ENCODE measurements at places on chromosomes 16 and 17.

DNA sequence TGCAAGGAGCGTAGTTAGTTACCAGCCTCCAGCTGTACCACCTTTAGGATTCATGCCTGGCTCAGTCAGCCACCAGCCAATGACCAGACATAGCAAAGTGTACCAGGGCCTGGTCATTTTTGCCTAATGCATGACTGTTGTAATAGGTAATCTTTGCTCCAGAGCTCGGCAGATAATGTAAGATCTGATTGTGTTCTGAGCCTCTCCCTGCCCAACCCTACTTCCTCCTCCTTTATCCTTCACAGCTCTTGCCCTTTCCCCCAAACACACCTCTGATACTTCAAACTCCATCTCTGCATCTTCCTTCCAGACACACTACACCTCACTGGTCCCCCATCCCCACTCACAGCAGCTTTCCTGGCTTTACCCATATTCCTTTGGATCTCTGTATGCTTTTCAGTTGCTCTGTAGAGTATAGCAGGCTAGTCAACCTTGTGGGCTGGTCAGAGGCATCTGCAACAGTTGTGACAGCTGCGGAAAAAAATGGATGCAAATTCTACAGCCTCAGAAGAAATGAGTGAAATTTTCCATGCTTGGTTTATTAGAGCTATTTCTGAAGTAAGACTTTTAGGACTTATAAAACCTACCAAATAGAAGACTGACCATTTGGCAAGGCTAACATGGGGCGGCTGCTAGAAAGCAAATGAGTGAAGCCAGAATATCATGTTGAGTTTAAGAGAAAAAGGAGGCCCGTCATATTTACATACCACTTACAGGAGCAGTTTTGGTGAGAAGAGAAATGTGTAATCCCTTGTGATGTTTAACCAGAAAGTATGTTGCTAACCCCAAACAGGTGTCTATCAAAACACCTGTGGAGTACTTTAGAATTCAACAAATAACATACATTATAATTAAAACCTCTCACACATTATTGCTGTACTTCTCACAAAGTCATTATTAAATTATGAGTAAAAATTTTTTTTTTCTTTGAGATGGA, 19.9 kb upstream of the C16orf87 start:
- no peak for DNase-seq

DNA sequence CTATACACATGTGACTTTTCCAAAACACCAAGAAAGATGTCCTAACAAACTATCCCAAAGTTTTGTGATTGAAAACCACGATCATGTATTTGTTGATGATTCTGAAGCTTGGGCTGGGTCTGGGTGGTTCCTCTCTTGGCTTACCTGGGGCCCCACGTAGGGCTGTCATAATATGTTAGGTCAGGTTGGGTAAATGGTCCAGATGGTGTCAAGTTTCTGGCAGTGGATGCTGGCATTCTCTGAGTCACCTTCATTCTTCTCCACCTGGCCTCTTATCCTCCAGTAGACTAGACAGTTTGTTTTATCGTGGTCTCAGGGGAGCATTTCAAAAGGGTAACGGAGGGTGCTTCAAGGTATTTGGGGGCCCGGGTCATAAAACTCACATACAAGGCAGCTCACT, 39.4 kb downstream of the SYCE1L start:
- no peak for DNase-seq

- DNase-seq, result peak; percentile 22
These were observed 55.8 kb upstream of the GSE1 start for GRCh38 chr16:85557083-85557970.

- no peak for DNase-seq
These were observed 76.0 kb downstream of the CMIP start for GRCh38 chr16:81520560-81521135.

DNA sequence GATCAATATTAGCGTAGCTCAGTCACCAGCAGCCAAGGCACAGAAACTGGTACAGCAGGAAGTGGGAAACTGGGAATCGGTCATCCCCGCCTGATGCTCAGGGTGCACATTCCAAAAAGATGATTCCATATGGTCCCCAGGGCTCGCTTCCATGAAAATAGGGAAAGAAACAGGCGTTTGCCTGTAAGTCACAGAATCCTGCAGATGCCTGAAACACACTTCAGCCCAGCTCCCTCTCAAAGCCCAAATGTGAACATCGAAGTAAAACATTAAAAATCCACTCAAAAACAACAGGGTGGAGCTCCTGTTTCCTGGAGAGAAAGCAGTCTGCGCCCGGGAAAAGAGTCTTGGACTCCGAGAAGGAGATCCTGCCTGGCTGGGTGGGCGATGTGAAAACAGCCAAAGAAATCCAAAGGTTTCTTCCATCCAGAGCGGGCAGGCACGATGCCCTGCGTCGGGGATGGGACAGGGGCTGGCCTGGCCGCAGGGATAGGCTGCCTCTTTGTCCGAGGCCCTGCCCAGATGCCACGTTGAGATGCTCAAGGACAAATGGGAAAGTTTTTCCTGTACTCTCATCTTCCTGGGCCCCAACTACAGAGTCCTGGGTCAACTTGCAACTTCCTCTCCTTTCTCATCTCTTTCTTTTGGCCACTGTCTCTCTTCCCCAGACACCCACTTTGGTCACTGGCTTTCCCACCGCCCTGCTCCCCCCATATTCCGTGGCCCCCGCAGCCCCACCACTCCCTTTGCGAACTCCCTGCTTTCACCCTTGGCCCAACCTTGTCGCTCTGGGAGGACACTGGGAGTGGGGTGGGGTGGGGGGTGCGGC, 743 bp downstream of the WIPI1 start:
- DNase-seq, result peak; percentile 82

DNA sequence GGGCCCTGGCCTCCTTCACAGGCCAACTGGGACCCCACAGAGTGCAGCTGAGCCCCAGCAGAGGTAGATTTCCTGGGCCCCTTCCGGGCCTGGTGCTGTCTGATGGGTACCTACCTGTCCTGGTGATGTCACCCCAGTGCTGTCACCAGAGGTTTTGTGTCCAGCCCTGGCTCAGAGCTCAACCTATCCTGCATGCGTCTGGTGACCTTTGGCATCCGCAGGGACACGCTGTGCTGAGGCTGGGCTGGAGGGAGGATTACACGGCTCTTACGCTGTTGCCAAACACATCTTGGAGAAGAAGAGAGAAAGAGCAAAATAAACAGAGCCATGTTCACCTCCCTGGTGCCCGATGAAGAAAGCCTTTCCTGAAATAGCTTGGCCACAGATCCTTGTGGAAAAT, 70.6 kb upstream of the MED9 start:
- DNase-seq, result no peak

DNA sequence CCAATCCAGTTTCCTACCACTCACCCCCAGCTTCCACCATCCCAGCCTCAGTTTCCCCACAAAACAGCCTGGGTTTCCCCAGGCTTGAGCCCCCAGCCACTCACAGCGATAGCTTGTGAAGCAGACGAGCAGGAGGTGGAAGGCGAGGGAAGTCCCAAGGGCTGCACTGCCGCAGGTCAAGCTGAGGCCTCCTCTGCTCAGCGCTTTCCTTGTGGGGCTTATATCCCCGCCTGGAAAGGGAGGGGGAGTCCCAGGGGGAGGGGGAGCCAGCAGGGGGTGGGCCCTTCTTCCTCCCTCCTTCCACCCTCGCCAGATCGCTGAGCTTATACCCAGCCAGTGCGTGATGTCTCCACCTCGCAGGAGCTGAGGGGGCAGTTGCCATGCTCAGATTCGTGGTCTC, at the start of gene PYY:
TSS of gene PYY (minus strand) at position 195 of the 400 bp plus-strand sequence. CDS start 457 bp downstream, outside the sequence.
- no peak for DNase-seq

DNA sequence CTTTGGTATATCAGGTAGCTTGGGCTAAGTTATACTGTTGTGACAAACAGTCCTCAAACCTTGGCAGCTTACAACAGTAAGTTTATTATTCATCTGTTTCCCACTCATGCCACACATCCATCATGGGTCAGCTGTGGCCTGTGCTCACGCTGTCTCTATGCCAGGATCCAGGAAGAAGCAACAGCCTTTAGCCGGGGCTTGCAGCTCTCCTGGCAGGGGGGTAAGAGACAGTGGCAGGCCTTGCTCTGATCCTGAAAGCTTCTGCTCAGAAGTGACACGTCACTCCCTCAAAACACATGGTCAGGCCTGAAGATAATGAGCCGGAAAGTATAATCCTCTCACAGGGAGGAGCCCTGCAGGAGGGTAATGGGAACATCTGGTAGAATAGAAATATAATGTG, 377.6 kb downstream of the CPPED1 start:
- DNase-seq, result no peak

DNA sequence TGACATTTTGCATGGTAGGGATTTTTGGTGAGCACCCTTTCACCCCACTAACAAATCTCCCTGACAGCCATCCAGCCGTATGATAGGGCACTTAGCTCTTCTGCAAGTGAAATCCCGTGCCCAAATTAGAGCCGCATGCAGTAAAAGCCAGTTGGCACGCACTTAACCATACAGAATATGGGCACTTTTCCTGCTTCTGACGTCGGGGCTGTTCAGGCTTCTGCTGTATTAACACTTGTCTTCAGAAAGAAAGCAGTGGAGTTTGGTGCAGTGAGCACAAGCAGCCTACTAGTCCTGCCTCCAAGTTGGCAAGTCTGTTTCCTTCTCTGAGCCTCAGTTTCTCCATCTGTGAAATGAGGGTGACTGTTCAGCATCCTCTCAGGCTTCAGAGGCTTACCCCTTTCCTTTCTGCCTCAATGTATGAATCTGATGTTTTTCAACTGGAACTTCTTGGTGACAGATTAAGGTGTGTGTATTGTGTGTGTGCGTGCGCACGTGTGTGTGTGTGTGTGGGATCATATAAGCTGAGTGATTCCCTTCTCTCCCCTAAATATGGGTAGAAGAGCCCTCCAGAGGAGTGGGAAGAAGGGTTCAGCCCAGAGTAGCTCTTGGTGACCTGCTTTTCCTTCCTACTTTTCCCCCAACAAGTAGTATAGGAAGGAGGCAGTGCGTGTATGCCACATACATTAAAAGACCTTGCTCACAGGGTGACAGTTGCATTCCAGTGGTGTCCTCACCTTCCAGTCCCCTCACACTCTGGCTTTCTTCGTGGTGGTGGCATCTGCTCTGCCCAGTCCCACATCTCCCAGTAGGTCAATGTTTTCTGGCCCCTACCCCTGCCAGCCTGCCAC, 19.0 kb downstream of the IGF2BP1 start:
- no peak for DNase-seq

DNA sequence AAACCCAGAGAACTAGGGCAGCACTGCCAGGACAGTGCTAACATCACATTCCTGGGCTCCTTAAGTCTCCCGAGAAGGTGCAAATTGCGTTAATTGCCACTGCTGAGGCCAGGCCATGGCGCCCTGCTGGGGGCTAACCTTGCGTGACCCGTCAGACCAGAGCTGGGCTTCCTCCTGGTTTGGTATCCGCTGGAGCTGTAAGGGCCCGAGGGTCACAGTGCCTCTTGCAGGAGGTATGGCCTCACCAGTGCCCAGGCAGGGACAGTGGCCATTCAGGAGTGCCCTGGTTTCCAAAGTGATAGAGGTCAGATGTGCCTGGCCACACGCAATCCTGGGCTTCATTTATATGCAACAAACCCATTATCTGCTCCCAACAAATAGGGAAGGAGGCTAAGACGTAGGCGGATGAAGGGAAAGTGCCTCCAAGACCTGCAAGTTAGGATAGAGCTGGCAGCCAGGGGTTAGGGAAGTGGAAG, 17.7 kb upstream of the ADCY9 start:
- no peak for DNase-seq

DNA sequence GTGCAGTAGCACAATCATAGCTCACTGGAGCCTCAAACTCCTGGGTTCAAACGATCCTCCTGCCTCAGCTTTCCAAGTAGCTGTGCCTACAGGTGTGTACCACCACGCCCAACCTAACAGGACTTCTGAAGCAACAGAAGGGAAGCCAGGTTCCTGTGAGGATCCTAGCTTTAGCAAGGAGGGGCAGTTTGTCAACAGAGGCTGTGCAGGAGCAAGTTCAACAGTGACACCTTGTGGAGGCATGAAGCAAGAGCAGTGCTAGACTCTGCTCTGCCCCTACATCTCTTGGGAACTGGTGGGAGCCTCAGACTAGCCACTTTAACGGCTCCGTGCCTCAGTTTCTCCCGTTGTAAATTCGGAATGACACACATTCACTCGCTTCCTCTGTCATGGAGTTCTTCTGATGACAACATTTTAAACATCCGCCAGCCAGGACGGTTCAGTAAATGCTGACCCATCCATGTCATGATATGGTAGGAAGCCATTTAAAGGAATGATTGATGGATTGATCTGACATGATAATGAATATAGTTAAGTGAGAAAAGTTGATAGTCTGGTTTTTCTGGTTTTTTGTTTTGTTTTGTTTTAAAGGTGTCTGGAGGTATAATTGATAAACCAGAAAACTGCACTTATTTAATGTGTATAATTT, 218.7 kb downstream of the MRTFB start:
- DNase-seq, result peak; percentile 10

DNA sequence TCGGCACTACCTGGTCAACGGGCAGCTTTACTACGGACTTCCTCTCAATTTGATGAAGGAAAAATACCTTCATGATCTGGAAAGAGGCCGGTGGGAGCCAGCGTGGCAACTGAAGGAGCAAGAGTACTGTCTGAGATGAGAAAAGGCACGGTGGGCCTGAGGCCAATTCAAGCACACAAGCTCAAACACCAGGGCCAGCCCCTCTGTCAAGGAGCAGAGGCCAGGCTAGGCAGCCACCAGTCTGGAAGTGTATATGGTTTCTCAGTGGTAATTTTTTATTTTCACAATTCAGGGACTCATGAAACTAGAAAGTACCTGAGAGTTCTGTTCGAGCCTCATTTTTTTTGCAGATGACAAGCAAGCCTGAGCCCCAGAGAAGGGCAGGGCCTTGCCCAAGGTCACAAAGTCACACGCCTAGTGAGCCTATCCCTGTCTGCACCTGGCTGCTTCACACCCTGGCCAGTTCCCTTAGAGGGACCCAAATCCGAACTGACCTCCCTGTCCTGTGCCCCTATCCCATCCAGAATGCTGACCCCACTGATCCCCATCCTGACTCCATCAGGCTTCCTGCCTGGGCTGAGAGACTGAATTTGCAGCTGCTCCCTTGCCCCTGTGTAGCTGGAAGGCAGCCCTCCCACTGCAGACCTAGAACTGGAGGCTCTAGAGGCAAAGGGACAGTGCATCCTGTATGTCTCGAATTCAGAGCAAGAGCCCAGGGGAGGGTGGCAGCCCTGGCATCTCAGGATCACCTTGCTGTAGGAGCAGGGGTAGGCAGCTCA, 4.8 kb upstream of the TBX2 start:
- DNase-seq, result no peak

DNA sequence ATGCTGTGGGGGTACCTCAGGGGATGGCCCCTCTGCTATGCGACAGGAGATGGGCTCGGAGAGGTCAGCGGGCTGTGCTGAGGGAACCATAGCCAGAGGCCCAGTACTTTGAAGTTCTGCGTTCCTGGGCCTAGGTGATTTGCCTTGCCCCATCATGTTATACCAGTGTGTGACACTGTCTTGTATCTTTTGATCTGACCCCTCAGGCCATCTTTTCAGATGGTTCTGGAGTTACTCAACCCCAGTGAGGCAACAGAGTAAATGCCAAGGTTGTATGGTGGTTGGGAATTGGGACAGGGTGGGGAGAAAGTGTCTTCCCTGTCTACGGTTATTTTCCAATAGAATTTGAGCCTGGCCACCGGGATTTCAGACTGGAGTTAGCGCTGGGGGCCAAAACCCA, 8.5 kb downstream of the MSI2 start:
- no peak for DNase-seq

GRCh38 chr17:76027159-76027839, at the start of gene EVPL:
Gene EVPL (minus strand): TSS chr17:76027306. CDS start chr17:76027198, 108 bp downstream.
- DNase-seq, result peak; percentile 36

All from kidney glomerular epithelial cell (primary cell).